ENCODE measurements at places on chromosomes 7 and 10.

DNA sequence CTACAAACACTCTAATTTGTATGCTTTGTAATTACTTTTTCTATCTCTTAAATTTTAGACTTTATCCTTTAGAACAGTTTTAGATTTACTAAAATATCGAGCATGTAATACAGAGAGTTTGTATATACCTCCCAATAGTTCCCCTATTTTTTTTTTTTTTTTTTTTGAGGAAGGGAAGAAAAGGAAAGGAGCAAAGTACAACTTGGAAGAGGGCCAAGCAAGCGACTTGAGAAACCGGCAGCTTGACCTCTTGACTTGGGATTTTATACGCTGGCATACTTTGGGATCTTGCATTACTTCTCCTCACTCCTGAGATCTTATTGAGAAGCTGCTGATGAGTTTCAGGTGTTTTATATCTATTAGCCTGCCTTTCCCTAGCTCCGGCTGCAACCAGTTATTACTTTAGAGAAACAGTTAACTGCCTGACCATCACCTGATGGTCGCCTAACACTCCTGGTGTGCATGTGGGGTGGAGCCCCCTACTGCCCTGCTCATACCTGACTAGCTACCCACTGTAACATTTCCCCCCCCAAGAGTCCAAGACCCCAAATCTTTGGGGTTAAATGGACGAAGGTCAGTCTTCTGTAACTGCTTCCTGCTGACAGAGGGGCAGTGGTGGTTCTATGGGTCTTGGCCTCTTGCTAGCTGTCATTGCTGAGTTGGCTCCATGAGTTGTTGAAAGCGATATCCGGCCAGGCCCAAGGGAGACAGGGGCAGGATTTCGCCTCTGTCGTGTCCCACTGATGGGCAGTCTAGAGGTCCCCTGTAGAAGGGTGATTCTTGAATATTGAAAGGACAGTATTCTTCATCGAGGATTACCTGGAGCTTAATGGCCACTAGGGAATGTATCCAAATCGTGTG, 28.5 kb downstream of the MKLN1 start:
- DNase-seq = no peak

GRCh38 chr7:43669286-43670081, 59.8 kb downstream of the COA1 start:
- peak; percentile 48 for DNase-seq

DNA sequence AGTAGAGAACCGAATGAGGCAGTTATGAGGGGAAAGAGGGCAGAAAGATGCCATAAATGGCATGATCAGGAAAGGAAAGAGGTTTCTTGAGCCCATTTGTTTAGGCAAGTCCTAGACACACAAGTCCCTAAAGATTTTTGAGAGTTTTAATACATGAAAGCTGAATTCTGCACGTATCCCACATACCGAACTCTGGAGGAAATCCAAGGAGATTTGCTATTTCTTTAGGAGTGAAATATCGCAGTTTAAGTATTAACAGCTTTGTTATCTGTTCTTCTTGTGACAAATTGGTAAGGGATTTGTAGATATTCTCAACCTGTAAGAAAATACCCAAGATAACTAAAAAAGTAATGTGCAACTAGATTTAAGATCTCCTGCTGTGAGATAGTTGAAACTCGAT, 23.7 kb upstream of the CUBN start:
- no peak for DNase-seq

DNA sequence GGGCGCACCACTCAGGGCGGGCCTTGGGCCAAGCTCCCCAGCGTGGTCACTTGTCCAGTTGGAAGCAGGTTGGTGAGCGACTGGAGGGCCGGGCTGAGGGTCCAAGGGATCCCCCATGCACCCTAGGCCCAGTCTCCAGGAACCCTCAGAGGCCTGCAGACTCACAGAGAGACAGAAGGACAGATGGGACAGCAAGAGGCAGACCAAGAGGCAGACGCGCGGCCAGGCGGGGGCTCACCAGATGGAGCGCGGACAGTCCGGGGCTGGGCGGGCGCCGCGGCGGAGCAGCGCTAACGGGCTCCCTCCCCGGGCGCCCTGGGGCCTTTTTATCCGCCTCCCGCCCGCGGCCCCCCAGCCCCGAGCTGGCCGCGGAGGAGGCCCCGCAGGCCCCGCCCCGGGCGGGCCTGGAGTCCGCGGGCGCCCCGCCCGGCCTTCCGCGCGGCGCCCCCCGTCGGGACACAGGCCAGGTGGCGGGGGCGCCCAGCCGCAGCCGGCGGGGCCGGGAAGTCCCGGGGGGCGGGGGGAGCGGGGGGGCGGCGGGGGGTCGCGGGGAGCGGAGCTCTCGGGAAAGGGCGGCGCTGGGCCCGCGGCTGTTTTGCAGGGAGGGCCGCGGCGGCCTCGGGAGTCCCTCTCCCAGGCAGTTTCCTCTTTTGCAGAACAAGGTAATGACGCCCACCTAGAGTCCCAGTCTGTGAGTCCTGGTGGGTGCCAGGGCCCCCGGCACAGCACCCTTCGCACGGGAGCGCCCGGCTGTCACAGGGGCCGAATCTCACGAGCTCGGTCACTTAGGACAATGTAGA, at the start of gene LOXL4:
TSS of gene LOXL4 (minus strand) at position 301 of the 800 bp plus-strand sequence. CDS start 5,175 bp downstream, outside the sequence.
- DNase-seq = no peak

DNA sequence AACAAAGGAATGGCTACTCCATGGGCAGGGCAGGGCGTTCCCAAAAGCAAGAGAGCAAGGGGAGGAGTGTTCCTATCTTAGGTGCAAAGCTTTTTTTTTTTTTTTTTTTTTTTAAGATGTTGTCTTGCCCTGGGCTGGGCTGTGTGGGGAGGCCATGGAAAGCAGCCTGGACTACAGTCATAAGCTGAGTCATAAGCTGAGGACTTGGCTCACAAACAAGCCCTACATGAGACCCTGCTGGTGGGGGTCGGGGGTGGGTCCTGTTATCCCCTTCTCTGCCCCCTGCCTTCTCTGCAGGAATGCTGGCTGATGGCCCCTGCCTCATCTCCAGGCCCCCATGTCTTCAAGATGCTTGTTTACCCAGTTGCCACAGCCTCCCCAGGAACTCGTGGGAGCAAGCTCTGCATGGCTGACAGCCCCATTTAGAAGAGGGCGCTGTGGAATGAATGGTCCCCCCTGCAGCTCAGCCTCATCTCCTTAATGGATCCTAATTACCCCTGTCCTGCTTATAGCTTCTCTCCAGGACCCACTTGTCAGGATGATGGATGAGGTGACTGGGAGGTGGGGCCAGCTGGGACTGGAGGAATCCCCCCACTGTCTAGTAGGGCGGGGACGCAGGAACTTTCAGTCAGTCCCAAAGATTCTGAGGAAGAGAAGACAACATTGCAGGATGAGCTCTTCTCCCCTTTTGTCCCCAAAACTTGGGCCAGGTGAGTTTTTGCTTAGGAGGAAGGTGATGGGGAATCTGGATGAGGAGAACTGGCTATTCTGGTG, 340.8 kb upstream of the PODXL start:
- no peak for DNase-seq

- DNase-seq = no peak
These were observed 26.1 kb downstream of the GNAT3 start for GRCh38 chr7:80485721-80486120.

- no peak for DNase-seq
These were observed 28.5 kb upstream of the LOXL4 start for GRCh38 chr10:98296524-98296923.

DNA sequence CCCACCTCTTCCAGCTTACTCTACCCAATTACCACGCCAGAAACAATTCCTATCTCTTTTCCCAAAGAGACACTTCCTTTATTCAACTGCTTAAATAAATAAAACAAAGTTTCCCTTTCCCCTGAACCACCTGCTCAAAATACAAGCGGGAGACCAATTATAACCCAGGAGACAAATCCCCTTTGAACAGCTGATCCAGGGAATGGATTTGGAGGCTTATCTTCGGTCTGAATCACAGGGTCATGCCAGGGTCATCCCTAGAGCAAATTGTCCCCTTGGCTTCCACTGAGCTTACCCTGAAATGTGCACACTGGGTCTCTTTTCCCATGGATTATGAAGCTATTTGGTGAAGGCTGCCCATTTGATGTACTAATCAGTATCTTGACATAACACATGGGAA, 99.9 kb upstream of the JAZF1 start:
- no peak for DNase-seq

DNA sequence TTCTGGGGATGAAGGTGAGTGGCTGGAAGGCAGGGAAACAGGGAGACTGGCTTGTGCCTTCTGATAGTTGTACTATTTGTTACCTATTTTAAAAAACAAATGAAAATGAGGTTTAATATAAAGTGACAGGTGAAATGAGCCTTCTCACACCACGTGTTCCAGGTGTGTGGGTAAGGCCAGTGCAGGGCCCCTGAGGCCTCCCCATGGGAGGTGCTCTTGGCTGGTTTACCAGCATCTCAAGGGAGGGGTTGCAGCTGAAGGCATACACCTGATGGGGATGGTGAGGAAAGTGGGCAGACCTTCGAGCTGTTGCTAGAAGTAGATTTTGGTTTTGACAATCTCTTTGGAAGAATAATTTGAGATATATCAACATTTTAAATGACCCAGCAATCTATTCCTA, 103.6 kb downstream of the ARHGAP22 start:
- DNase-seq = no peak

- no peak for DNase-seq
These were observed 788.4 kb upstream of the SORCS1 start for GRCh38 chr10:107952649-107953556.

DNA sequence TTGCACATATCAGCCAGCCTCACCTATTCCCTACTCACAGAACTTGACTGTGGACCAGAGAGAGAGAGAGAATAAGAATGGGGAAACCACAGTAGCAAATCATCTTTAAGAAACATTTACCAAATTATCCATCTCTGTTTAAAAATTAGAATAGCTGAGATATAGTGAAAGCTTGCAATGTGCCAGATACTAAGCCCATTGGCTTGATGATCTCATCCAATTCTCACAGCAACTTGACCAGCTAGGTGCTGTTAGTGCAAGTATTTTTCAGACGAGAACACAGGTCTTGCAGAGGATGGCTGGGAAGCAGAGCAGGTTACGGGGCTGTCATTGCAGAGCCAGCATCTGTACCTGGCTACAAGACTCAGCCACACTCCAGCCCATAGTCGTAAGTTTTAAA, 50.9 kb downstream of the KLF6 start:
- DNase-seq = no peak

DNA sequence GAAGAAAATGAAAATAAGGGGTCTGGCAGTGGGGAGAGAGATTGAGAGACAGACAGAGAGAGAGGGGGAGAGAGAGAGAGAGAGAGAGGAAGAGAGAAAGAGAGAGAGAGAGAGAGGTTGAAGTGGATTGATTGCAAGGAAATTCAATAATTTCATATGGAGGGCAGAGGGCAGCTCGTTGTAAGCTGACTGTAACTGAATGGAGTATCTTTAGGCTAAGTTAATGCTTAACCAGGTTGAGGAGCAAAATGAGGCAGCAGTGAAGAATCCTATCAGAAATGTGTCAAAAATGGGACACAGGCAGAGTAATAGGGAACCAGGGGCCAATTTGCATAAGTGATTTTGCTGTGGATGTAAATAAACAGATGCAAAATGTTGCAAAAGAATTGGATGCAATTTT, 21.0 kb downstream of the BLNK start:
- no peak for DNase-seq

DNA sequence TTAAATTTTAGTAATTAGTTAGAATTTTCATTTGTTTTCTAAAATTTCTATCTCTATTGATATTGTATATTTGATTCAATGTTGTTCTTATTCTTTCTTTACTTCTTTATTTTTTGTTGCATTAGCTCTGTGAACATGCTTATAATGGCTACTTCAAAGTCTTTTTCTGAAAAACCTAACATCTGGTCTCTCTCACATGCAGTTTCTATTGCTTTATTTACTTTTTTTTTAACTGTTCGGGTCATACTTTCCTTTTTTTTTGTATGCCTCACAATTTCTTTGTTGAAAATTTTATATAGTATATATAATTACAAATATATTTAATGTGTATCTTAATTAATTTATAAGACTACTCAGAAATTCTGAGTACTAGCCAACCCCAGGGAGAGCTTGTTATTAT, 52.1 kb upstream of the PLXDC2 start:
- no peak for DNase-seq

- DNase-seq = no peak
These were observed 47.0 kb downstream of the GRK5 start for GRCh38 chr10:119254335-119254734.

- DNase-seq = no peak
These were observed 137.3 kb upstream of the ZMIZ1 start for GRCh38 chr10:78931321-78932053.

GRCh38 chr10:100894033-100894432, 18.7 kb upstream of the SLF2 start:
- no peak for DNase-seq
